ENCODE measurements at places on chromosomes 2 and 18.
A peak's percentile ranks its signal among the peaks of the same experiment; 100 is the strongest.

- DNase-seq, result no peak
These were observed 77.2 kb upstream of the ST8SIA3 start for GRCh38 chr18:57275111-57275510.

DNA sequence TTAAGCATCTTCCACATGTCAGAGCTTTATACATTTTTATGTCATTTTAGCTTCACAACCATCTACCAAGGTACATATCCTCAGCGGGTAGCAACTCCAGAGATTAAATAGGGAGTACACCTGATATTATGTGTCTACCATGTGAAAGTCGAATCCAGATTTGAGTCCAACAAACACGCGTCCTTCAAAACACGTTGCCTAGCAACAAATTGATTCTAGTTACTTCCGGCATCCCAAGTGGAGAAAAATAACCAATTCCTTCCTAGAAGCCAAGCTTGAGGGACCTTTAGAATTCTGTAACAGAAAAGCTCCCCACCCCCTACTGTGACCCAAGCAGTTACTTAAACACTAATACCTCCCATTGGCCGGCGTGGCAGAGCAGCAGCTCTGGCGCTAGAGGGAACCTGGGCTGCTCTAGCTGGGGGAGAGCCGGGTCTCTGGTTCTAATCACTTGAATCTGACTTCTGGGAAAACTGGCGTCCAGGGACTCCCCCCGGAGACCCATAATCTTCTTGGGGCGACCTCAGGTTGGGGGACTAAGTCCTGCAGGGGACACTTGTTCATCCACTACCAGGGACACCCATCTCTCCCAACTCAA, at the start of gene ERICH2:
TSS of gene ERICH2 (plus strand) at position 371 of the 598 bp plus-strand sequence. CDS start 304 bp downstream, outside the sequence.
- DNase-seq, result peak; percentile 59

DNA sequence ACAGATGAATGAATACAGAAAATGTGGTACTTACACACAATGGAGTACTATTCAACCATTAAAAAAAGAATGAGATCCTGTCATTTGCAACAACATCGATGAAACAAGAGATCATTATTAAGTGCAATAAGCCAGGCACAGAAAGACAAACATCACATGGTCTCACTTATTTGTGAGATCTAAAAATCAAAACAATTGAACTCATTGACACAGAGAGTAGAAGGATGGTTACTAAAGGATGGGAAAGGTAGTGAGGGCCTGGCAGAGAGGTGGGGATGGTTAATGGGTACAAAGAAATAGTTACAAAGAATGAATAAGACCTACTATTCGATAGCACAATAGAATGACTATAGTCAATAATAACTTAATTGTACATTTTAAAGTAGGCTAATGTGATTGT, 393.5 kb downstream of the SATB2 start:
- no peak for DNase-seq

DNA sequence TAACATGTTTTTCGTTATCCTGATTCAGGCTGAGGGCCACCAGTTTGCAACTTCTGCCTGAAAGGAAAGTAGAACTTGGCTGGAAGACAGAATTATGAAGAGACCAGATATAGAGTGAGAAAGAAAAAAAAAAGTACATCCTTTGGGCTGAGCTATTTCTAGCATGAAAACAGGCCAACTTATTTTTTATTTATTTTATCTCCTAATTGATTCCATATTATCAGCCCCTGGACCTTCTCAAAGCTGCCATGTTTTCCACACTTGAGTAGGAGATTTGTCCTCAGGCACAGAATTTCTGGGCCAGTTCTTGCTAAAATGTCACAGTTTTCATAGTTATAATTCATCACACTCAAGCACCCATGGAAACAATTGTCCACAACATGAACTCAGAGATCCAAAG, 586.8 kb upstream of the CNTNAP5 start:
- DNase-seq, result no peak

GRCh38 chr2:24342110-24342910, 18.0 kb downstream of the ITSN2 start:
- no peak for DNase-seq

- no peak for DNase-seq
These were observed 432.1 kb downstream of the MEIS1 start for GRCh38 chr2:66867063-66867441.

DNA sequence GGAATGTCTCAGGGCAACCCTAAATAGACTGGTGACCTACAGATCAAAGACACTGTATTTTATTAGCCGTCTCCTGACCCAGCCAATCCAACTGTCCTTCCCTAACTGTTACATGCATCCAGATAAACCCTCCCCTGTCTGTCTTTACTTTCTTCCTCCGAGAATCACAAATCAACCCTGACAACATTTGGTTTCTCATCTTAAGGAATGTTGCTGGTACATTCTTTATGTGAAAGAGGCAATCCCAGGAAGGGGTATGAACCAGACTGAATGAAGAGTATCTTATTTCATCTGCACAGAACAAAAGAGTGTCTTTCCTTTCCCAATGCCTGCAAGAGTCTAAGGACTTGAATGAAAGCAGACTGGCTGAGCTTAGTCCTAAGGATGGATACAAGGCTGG, 113.9 kb upstream of the LTBP1 start:
- no peak for DNase-seq

DNA sequence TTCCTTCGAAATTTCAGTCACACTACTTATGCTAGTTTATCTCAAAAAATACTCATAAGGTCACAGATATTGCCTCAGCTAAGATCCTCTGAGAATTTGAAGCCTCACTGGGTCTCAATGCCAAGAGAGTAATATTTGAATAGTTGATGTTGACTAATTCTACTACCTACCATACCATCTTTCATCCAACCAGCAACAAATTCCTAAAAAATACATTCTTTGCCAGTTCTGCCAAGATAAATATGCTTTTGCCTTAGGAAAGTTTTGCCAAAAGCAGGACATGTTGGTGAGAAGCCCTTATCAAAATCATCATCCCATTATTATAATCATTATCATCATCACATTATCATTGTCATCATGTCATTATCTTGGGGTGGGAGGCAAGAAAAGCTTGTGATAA, 544.6 kb upstream of the ZEB2 start:
- DNase-seq, result no peak

DNA sequence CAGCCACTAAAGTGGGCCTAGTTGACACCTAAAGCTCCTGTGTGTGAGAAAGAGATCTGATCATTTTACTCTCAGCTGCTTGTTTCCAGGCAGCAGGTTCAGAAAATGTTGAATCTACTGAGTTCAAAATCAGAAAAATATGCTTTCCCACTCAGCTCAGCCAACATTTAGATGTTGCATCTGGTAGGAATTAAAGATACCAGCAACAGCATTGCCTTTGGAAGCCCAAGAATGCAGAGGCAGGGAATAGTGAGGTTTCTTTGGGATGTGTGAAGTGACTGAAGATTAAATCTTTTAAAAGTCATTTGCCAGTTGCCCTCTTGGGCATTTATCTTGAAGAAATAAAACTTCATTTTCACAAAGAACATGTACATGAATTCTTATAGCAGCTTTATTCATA, 33.9 kb upstream of the DOCK10 start:
- DNase-seq, result no peak

DNA sequence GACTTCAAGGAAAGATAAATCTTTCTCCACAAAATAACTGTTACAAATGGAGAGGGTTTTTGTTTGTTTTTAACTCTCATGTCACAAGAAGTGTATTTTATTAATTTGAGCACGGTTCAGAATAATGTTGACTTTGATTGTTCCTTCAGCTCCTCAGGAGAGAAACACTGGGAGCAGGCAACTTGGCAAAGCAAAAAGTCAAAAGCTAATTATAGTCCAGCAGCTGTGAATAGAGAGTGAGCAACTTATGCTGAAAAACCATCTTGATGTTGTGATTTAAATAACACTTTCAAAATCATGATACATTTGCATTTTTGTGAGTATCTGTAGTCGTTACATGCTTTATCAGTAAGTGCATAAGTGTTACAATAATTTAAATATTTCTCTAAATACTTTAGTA, 37.5 kb upstream of the TTN start:
- DNase-seq, result no peak

DNA sequence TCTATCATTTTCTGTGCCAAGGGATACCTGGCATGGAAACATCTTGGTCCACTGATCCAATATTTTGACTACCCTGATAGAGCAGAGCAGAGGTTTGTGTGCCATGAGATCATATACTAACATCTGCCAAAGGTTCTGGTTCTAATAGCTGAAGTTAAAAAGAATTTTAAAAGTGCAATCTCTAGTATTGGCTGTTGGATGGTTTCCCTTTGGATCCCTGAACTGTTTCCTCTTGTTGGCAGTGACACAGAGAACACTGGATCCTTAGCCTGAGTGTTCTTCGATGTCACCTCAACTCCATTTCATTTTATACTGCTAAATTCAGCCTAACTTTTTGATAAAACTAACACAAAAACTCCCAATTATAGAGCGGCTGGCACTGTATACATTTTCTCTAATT, 169.3 kb upstream of the FBXO11 start:
- no peak for DNase-seq

DNA sequence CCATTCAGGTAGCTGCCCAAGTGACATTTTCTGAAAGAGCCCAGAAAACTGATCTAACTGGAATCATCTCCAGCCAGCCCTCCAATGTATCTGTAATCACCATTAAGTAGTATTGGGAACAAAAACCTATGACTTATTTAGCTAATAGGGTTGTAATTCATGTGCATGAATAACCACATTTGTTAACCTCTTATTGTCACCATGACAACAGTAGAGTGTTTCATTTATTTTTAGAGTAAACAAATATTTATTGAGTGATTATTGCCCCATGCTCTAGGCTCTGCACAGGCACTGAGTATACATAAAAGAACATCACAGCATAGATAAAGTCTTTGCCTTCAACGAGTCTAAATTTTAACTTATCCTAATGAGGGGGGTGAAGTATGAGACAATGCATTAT, 265.4 kb upstream of the UBE2E3 start:
- no peak for DNase-seq

- DNase-seq, result no peak
These were observed 693 bp downstream of the ORC2 start for GRCh38 chr2:200962811-200963123.

DNA sequence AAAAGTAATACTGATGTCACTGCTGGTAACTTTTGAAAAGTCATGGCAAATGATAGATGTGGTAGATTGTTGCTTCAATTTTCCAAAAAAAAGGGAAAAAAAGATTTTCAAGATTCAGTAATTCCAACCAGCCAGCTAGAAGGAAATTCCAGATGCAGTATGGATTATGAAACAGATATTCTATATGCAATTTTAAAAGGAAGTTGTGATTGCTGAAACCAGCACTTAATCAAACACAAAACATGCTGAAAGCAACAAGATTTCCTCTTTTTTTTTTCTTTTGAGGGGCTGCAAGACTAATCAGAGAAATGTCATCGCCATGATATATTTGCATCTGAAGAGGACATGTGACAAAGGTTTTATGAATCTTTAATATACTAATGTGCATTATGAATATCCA, 5.1 kb upstream of the HNMT start:
- DNase-seq, result no peak

GRCh38 chr2:174750923-174751441, 13.3 kb downstream of the CHRNA1 start:
- DNase-seq, result peak; percentile 9

DNA sequence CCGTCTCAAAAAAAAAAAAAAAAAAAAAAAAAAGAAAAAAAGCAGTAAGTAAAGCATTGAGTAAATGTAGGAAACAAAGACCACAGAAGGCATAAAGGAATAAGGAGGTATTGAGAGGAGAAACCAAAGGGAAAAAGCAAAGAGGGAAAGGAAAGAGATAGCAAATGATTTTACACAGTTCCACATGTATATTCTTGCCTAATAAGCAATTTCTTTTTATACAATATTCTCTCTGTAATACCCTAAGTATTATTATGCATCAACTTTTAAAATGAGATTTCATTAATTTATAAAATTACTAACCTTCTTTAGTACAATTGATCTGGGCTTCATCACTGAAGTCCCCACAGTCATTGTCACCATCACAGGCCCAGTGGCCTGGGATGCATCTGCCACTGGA, 1180.9 kb downstream of the LRP1B start:
- DNase-seq, result no peak

- no peak for DNase-seq
These were observed 33.9 kb downstream of the SLC4A3 start for GRCh38 chr2:219661197-219661954.

GRCh38 chr18:48920408-48921038, 30.2 kb downstream of the SMAD7 start:
- no peak for DNase-seq

GRCh38 chr2:148725564-148725963, 81.0 kb downstream of the EPC2 start:
- no peak for DNase-seq

GRCh38 chr2:233380132-233380895, 26.0 kb downstream of the DGKD start:
- no peak for DNase-seq

DNA sequence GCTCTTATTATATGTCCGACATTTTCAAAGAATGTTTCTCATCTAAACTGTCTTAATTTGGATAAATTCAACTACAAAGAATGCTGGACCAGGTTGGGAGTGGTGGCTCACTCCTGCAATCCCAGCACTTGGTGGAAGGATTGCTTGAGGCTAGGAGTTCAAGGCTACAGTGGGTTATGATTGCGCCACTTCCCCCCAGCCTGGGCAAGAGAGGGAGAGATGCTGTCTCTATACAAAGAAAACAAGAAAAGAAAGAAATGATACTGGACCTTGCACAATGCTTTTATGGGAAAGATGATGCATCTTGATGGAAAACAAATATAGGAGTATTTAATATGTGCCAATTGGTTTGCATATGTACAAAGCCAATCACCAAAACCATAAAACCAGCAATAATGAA, 296.7 kb downstream of the LPIN1 start:
- no peak for DNase-seq

- no peak for DNase-seq
These were observed 1.9 kb upstream of the KRCC1 start for GRCh38 chr2:88057437-88057844.

DNA sequence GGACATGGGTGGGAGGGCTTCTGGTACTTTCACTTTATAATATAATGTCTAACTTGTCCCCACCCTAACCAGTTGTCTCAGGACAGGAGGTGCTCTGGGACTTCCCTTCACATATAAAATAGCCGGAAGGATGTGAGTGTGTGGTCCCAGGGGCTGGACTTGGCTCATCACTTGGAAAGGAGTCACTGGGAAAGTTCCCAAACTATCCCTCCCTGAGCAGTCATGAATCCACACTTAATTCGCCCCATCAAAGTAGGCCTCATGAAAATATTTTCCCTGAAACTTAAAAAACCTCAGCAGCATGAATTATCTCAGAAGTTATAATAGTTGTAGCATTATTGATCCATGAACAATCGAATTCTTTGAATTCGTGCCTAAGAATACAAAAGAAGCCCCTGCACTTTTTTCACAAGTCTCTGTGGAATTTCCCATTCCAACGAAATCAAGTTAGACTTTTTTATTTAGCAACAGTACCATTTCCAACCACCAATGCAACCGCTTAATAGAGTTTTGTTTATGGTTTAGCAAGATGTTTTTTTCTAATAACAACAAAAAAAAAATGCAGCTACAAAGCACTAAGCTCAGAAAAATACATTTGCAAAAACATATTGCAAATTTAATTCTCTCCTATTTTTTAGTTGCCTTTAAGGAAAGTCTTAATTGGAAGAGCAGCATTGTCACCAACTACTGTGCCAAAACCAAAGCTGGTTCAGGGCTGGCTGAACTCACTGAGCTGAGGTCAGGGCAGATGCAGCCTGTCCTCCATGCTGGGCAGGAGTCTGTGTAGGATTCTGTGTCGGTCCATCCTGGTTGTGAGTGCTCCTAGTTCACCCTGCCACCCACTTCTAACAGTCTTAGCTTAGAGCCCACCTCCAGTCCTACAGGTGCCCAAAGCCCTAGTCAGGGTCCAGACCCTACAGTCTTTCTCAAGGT, 68.8 kb upstream of the SPTBN1 start:
- no peak for DNase-seq
